HFFc6 (cell line): ENCODE measurements at places on chromosomes 11 and 22.

- DNase-seq: no peak
Observed at GRCh38 chr22:29493636-29494035, 13.6 kb downstream of the NEFH start.

GRCh38 chr11:97751952-97752351, 1268.8 kb upstream of the CNTN5 start:
- DNase-seq: no peak

- DNase-seq: no peak
Observed at GRCh38 chr11:129040934-129041333, 98.3 kb upstream of the TP53AIP1 start.

DNA sequence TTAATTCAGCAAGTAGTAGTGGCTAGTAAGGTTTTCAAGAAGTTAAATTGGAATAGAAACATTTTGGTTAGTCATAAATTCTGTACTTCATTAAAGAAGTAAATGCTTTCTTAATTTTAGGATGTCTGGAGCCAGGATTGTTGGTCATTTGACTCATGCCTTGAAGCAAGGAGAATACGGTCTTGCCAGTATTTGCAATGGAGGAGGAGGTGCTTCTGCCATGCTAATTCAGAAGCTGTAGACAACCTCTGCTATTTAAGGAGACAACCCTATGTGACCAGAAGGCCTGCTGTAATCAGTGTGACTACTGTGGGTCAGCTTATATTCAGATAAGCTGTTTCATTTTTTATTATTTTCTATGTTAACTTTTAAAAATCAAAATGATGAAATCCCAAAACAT, 25.8 kb downstream of the ACAT1 start:
- DNase-seq: no peak
